ENCODE measurements at places on chromosomes 4 and X. TPM values are rescaled to one million over a fixed set of nuclear protein-coding genes. Genes with fewer than 3 reads are reported as not detected.
A peak's percentile ranks its signal among the peaks of the same experiment; 100 is the strongest.

DNA sequence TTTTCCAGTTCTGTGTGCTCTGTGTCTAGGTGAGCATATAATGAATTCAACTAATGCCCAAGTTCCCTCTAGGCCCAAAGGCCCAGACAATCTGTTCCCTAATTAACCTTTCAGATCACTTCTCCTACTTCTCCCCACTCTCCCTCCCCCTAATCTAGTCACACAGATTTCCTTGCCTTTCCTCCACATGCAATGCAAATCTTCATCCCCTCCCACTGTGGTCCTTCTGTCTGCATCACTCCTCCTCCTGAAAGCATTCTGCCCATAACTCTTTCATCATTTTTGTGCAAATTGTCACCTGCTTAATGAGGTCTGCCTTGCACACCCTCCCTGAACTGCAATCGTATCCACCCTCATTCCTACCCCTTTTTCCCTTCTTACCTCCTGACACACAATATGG, 346.6 kb downstream of the FBXO8 start:
- DNase-seq = no peak

- no peak for DNase-seq
Measured at GRCh38 chr4:125773502-125773901, 458.7 kb downstream of the FAT4 start.

- no peak for DNase-seq
Measured at GRCh38 chrX:154749856-154750255, 1.0 kb downstream of the GAB3 start.

GRCh38 chr4:145199051-145199716, 18.8 kb upstream of the OTUD4 start:
- no peak for DNase-seq

DNA sequence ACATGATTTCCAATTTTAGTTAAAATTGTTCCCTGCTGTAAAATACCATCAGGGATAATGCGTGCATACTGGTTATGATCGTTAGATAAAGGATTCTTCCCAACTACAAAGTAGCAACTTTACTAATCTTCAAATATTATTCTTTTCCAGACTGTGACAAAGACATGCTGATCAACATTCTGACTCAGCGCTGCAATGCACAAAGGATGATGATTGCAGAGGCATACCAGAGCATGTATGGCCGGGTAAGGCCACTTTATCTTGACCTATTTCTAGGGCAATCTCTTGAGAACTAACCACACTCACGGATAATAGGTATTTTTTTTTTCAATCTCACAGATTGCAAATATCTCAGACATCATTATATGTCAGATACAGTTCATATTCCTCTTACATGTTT, 47.0 kb downstream of the ANXA10 start:
- no peak for DNase-seq

The DRP2 gene
- 0.38 TPM for total RNA-seq

The ERCC6L gene
- 10.3 TPM for total RNA-seq

DNA sequence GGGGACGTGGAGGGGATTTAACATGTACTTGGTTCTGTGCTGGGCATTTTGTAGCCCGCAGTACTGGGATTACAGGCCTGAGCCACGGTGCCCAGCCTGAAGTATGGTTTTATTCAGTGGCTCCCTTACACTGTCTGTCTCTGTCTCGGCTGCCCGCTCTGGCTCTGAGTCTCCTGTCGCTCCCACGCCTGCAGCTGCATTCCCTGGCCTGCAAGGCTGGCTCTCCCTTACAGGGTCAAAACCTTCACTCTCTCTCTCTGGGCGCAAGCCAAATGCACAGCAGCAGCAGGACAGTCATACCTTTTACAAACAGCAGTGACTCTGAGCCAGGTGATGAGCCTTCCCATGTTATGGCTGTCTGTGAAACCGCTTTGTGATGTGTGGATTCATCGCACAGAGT, 72.1 kb downstream of the HTRA3 start:
- no peak for DNase-seq

The F9 gene
- total RNA-seq = not detected

GRCh38 chr4:14865031-14865366, 137.3 kb upstream of the CPEB2 start:
- no peak for DNase-seq

DNA sequence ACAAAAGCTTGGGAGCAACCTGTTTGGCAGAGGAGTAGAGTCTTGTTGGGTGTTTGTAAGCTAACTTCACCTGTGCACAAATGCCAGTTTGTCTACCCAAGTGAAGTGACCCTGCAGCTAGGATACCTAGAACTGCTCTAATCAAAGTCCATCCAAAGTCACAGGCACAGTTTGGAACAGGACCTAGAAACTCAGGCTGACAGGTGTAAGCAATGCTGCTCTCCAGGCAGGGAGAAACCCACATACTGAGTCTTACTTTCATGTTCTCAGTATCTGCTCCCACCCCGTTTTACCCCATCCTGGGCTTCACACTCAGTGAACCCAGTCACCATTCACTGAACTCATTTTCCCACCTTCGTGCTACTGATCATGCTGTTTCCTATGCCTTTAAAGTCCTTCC, 40.3 kb downstream of the MAML3 start:
- no peak for DNase-seq

The LIN54 gene
- 29.1 TPM for total RNA-seq

DNA sequence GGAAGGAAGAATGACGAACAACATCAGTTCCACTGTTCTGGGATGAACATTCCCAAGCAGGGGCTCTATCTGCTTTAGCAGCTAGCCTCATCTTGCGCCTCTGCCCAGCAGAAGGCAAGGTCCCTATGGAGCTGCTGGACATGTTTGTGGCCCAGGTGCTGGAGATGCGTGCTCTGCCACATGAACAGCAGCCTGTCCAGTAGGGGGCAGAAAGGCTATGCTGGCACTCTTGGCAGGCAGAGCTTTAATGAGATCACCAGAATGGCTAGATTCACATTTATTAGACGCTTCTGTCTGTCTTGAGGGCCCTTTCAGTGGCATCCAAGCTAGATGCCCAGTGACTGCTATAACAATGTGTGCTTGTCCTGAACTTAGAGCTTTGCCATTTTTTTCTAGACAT, 1826.0 kb downstream of the STIM2 start:
- peak; percentile 14 for DNase-seq

The TLR6 gene
- total RNA-seq = 2.0 TPM

DNA sequence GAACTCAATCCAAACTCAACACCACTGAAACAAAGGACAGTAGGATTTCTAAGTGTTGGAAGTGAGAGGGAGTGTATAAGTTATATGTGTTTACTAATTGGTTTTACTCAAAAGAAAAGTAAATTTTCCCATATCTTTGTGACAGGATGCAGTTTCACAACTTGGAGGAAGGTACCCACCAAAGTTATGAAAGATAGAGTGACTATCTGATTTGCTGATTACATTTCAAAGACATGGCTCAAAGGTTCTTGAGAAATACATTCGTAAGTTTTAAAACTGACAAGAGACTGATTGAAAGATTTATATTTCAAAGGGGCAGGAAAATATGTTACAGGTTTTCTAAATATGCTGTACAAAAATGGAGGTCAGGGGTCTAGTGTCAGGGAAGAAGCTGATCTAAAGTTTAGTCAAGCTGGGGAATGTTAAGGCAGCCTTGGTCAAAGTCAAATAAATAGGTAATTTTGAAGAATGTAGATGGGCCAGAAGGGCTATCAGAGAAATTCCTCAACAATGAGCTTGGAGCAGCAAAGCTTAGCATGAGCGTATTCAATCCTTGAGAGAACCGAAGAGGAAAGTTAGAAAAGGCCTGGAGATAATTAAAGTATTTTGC, 9.7 kb upstream of the COMMD8 start:
- DNase-seq = no peak

GRCh38 chr4:87014284-87014782, 79.5 kb downstream of the AFF1 start:
- DNase-seq = no peak
